NCI-H1105 treated with DMSO at 0.1 percent for 48 hours (cell line): ENCODE measurements at places on chromosomes 2 and 18.
A peak's percentile ranks its signal among the peaks of the same experiment; 100 is the strongest.

DNA sequence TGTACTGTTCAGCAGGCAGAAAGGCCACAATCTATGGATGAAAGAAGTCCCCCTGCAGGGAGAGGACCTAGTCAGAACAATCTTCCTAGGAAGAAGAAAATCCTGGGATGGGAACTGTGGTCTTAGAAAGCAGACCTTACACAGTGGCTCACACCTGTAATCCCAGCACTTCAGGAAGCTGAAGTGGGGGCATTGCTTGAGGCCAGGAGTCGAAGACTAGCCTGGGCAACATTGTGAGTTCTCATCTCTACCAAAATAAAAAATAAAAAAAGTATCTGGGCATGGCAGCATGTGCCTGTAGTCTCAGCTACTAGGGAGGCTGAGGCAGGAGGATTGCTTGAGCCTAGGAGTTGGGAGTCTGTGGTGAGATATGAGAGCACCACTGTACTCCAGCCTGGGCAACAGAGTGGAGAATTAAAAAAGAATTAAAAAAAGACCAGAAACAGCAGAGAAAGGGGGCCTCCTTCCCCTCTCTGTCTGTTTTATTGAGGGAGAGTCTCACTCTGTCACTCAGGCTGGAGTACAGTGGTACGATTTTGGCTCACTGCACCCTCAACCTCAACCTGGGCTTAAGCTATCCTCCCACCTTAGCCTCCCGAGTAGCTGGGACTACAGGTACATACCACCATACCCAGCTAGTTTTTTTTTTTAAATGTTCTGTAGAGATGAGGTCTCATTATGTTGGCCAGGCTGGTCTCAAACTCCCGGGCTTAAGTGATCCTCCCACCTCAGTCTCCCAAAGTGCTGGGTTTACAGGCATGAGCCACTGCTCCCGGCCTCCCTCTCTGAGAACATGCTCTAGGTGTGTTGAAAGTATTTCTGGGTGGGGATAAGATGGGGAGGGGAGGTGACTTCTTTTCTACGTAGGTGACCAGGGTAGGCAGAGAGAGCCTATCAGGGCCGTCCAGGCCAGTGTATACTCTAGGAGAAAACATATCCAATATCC lies 7.4 kb downstream of the RHOB start:
- no peak for DNase-seq

DNA sequence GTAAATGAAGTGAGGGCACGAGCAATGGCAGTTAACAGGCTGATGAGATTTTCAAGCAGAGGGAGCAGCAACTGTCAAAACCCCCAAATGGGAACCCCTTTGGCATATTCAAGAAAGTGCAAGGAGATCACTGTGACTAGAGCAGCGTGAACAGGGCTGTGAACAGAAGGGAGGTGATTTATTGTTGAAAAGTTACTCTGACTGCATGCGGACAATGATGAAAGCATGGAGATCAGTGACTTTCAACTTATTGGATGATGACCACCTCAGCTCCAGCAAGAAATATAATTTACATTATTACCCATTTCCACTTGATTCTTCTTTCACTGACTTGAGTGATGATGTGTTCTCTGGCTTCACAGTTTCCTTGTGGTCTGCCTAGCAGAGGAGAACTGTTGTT lies 187.8 kb upstream of the BOD1L2 start:
- DNase-seq = no peak

GRCh38 chr2:127388423-127389164 lies 819 bp upstream of the MAP3K2 start:
- no peak for DNase-seq

- DNase-seq = no peak
Measured at GRCh38 chr2:26746934-26747333, 17.1 kb upstream of the SLC35F6 start.

GRCh38 chr2:46067501-46068305 lies 229.5 kb upstream of the EPAS1 start:
- DNase-seq = no peak

GRCh38 chr2:130756053-130756873 lies 923 bp downstream of the AMER3 start:
- peak; percentile 36 for DNase-seq

GRCh38 chr2:26414311-26414710 lies 12.6 kb downstream of the DRC1 start:
- DNase-seq = no peak

GRCh38 chr18:24616653-24617052 lies 156.2 kb downstream of the HRH4 start:
- DNase-seq = no peak

DNA sequence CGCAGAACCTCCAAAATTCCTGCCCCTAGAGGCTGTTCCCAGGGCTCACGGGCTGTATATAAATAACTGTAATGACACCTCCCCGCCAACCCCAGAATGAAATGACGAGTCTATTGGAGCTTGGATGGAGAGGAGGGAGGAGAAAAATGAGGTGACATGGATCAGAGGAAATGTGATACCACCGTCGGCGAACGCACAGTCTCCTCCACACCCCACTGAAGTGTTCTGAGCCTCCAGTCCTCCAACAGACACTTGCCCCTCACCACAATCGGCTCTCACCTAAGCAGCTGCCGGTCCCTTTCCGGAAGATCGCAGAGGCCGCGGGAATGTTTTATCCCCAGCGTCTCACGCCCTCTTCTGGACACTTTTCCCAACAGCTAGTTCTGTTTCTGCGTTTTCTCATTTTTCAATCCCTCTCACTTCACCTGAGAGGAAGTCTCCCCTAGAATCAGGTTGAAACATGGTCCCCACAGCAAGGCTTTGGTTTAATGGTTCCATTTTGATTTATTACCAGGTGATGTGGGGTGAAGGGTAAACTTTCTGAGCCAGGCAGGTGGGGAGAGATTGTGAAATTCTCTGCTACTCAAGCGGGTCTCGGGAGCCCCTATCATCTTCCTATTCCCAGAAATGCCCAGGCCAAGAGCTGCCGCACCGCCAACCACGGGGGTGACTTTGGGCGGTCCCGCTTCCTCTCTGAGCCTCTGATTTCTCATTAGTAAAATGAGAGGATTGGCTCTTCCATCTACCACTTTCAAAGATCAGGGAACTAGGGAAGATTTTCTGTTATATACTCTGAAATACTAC lies 9.1 kb upstream of the MYO5B start:
- DNase-seq = peak; percentile 82

DNA sequence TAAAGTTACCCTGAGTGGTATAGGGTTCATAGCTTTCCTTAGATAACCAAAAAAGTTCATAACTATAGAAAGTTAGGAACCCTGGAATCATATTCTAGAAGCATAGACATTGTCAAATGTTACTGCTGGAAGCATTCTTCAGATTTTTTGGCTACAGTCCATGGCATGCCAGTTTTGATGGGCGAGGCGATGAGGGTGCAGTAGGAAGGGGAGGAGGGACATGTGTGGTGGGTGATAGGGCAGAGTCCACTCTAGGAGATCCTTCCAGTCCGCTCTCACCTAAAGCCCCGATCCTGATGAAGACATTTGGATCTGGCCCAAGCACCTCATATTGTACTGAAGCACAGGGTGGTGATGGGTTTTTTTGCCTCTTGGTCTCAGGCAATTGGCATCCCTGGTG lies 91.8 kb downstream of the HRH4 start:
- no peak for DNase-seq

DNA sequence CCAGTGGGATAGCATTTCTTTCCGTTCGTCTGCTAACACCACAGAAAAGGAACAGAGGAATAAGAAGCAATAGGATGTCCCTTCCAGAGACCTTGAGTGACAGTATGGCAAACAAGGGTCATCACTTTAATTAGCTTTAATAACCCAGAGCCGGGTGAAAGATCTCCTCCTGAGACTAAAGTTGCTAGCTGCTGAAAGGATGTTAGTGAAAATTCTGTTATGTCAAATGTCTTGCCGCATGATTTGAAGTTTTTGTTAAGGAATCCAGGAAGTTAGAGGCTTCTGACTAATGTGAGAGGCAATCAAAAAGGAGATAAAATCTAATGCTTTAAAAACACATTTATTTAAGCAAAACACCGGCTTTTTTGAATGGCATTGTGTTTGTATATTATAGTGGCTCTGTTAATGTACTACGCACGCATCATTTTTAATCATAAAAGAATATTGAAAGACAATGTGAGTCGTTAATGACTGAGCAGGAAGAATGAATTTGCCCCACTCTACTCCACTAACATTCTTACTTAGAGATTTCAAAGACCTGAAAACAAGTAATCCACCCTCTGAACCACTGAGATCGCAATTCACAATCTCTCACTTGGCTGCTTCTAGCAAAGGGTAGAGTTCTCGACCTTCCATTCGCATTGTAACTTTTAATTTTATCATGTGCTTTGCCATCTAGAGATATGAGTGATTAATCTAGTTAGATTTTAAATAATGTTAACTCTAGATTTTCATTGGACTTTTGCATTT lies 536.6 kb downstream of the LRRTM4 start:
- DNase-seq = no peak

DNA sequence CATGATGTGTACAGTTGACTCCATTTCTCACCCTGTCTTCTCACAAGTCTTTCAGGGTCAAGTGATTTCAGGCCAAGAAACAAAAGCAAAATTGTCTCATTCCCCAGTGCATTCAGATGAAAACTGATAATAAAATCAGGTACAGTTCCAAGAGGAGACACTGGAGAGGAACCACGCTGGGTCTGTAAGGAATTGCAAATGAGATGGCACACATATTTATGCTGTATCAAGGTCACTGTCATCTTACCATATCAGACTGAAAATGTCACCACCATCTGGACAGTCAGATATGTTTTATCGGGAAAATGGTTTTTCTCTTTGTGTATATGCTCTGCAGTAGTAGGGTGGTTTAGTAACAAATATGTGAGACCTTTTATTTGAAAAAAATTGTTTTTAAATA lies 91.7 kb downstream of the CCDC138 start:
- DNase-seq = no peak

DNA sequence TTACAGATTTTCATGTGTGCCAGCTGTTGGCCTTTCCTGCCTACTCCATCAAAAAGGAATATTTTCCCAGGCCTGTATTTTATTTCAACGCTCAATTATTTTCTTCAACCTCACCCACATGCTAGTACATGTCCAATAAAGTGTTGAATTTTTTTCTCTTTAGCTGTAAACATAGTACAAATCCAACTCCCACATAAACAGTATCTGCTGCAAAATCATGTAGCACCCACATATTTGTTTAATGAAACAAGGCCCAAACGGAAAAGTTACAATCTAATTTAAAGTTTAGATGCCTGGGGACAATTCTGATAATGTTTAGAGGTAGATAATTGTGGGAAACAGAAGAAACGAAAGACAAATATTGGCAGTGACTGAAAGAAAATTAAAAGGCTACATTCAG lies 275.4 kb upstream of the ACVR2A start:
- DNase-seq = no peak

DNA sequence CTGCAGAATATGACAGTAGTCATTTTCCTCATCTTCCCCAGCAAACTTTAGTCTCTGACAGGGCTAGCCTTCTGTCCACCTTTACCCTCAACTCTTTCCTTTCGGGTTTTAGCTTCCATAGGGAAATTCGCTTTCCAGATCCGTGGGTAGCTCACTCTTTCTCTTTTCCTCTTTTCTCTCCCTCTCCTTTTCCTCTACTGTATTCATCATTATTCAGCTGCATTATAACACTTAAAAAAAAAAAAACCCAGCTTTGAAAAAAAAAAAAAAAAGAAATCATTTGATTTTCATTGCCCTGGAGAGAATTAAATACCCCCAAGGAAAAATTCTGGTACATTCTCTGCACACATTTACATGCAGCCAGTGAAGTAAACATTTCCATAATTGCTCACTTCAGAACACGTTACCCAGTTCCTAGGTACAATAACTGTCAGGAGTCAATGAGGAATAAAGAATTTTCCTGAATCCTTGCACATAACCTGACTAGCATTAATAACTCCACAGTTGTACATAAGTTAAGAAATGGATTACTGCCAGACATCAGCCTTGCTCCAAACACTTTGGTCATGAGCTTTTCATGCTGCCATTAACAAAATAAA lies 63.5 kb downstream of the ZNF521 start:
- no peak for DNase-seq

GRCh38 chr2:36530178-36530982 lies 67.6 kb downstream of the FEZ2 start:
- DNase-seq = no peak

DNA sequence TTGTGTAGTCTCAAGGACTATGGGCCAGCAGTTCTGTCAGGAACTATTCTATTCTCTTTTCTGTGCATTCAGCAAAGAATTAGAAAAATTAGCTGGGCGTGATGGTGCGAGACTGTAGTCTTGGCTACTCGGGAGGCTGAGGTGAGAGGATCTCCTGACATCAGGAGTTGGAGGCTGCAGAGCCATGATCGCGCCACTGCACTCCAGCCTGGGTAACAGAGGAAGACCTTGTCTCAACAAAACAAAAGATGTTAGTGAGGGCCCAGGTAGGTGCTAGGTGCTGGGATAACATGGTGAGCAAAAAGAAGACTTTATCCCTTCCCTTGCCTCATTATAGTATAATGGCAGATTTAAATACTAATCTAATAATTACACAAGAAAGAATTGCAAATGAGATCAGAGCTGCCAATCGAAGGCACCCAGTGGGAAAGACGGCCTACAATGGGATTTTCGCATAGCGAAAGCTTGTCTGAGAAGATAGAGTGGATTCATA lies 447 bp upstream of the MRPL19 start:
- DNase-seq = no peak

GRCh38 chr2:1754046-1754445 lies 9.7 kb upstream of the PXDN start:
- no peak for DNase-seq

DNA sequence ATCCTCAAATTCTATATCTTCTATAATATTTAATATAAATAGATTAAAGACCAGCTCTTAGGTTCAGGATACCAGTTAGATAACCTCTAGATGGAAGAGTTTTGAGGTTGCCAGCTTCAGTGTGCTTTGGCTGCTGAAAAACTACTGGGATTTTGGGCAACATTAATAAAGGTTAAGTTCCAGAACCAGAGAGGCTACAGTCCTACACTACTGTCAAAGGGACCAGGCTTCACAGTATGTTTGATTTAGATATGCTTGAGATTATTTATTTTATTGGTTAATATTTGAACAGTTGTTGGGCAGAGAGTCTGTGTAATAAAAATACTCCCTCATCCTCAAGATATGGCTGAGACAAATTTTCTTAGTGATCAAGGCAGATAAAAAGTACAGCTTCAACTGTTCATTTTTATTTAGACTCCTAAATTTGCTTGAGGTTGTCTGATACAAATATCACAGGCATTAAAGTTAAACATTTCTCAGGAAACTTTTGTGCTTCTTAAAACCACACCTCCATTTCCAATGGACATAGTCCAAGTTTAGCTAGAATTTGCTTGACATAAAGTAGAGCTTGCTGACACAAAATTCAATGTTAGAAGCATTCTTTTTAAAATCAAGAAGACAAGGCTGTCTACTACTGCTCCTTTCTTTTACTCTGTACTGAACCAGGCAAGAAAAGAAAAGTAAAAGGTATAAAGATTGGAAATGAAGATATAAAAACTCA lies 19.7 kb upstream of the TMEM17 start:
- no peak for DNase-seq
